ENCODE measurements at places on chromosomes 4 and X. TPM values are rescaled to one million over a fixed set of nuclear protein-coding genes. Genes with fewer than 3 reads are reported as not detected.

The HMX1 gene
- polyA plus RNA-seq: not detected

The RAB9A gene
- 11.9 TPM for polyA plus RNA-seq

The PABPC4L gene
- polyA plus RNA-seq: not detected

The SLIT2 gene
- polyA plus RNA-seq: not detected

The SPANXN4 gene
- polyA plus RNA-seq: not detected

The SLC4A4 gene
- not detected for polyA plus RNA-seq

The OFD1 gene
- polyA plus RNA-seq: 40.6 TPM

The MAD2L1 gene
- polyA plus RNA-seq: 1.5 TPM

The SLC9B1 gene
- 3.8 TPM for polyA plus RNA-seq

The HMGB3 gene
- 2.1 TPM for polyA plus RNA-seq

The FGF16 gene
- not detected for polyA plus RNA-seq

Measured in B cell (primary cell).